GM04503 (cell line): ENCODE measurements at places on chromosomes 11 and 22.

- no peak for DNase-seq
Measured at GRCh38 chr11:44746894-44747293, 20.1 kb downstream of the TSPAN18 start.

GRCh38 chr11:65551572-65552387, 6.4 kb downstream of the LTBP3 start:
- no peak for DNase-seq

DNA sequence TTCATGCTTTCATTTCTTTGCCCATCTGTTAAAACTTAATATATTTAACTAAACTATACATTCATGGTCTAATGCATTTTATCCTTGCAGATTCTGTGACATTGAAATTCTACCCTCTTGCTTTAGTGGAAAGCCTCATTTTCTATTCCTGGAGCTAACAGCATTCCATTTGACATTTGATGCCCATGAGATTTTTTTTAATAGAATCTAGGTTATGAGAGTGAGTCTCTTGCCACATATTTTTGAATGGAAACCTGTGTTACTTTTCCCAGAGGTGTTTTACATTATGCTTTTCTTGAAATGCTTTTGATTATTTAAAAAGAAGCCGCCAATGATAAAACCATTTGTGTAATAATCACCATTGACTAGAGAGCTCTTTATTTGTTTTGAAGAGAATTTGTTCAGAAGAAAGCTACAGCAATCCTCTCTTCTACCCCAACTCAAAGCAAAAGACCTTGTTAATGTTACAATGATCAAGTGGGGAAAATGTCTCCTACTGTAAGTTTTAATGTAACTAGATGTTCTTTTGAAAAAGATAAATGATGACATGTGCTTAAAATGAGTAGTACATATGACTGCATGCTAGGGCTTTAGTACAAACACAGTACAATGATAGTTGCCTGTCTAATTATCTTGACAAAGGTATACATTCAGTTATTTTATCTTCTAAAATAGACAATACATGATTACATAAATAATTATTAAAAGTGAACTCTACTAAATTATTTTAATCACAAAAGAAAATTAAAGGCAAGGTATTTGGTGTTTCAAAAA, 67.3 kb downstream of the GAS2 start:
- DNase-seq = no peak

DNA sequence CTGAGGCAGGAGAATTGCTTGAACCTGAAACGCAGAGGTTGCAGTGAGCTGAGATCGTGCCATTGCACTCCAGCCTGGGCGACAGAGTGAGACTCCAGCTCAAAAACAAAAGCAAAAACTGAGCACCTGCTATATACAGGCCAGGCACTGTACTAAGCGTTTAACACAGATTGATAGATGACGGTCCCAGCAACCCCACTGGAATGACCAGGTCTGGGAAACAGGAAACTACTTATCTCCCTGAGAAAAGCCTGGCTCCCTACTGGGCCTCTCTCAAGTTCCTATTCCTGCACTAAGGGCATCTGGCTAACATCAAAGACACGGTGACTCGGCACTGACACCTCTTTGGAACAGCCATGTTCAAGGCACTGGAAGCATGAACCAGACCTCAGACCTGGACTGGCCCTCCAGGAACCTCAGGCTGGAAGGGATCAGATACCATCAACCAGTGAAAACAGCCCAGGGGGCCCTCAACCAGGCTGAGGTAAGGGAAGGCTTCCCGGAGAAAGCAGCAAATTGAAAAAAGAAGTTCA, 16.6 kb downstream of the ARAP1 start:
- no peak for DNase-seq

DNA sequence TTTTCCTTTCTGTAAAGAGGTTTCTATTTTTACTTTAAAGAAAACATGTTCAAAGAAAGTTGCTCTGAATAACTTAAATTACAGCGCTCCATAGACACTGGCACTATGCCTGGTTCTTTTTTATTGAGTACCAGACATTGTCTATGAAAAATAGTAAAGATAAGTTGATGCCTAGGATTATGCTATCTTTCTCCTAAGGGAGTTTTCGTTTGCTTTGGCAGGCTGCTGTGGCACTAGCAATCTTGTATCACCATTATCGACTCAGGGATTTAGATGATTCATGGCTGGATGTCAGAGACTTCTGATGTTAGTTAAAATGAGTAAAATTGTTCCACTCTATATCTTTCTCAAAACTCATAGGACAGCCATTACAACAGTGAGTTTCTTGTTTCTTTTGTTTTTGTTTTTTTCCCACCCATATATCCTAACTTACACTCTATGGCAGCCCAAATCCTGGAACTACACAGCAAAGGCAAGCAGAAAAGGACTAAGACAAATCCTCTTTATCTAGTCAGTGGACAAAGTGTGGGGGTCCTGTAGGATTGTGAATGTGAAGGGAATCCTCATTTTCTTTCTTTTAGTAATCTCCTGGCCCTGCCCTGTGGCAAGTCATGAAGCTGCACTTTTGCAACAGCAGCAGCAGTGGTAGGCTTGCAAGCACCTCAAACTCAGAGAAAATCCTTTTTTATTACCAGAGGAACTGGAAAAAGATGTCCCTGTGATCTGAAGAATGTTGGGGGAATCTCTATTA, 20.7 kb downstream of the SLN start:
- DNase-seq = no peak

- DNase-seq = no peak
Measured at GRCh38 chr11:3615998-3616397, 25.8 kb downstream of the ART5 start.

DNA sequence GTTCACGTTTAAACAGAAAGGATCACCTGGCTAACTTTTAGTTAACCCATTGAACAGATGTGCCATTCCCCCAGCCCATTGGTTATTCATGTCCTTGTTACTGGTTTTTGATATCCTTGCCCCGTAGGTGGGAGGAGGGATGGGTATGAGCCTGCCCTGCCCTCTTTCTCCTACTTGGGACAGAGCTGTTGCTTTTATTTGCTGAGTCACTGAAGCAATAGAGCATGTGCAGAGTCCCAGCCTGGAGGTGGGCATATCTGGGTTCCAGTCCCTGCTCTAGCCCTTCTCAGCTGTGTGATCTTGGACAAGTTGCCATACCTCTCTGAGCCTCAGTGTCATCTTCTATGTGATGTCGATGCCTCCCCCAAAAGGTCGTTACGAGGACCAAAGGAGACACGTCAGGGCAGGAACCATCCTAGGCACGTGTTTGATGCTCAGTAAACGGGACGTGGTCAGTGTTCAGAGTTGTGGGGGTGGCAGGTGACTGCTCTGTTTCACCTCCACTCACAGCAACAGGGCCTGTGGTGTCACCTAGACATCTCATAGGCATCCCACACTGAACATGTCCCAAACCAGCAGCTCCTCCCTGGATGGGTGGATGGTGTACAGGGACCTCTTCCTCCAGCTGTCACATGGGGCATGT, 61.0 kb downstream of the BMAL1 start:
- DNase-seq = no peak

GRCh38 chr11:106983991-106984390, 34.3 kb downstream of the GUCY1A2 start:
- DNase-seq = no peak

GRCh38 chr11:43874738-43875137, 5.9 kb upstream of the ALKBH3 start:
- DNase-seq = no peak
